Activated naive CD4-positive, alpha-beta T cell treated with anti-CD3 and anti-CD28 coated beads for 36 hours (primary cell): ENCODE measurements at places on chromosomes 12 and 14.
A peak's percentile ranks its signal among the peaks of the same experiment; 100 is the strongest.

DNA sequence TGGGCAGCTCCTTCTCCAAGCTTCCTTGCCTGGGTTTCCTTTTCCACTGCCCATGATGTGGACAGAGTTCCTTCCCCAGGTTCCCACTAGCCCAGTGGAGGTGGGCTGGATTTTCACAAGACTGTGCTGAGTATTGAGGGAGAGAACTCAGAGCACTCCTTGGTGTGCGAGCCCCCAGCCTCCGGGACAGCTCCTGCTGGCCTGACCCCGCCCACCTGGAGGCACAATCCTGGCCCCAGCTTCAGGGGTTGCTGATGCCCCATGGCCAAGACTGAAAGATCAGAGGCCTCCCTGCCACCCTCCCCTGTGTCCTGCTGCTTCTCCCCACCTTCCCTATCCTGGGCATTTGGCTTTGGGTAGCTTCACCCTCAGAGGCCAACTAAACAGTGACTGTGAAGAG lies 7.7 kb downstream of the KCNH3 start:
- DNase-seq, result peak; percentile 0

DNA sequence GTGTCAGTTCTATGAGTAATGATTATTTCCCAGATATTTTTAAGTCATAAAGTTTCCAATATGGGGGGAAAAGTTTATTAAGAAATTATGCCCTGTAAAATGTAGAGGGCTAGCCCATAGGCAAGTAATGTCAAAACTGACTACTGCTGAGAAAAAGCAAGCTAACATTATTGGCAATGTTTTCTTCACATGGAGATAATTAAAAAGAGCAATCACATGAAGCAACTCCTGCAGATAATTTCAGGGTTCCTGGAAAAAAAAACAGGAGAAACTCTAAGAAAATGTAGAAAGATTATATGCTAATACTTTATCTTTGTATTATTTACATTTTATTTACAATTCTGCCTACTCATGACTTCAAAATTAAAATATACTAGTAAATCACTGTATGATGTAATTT lies 39.8 kb downstream of the PPP1R12A start:
- no peak for DNase-seq

DNA sequence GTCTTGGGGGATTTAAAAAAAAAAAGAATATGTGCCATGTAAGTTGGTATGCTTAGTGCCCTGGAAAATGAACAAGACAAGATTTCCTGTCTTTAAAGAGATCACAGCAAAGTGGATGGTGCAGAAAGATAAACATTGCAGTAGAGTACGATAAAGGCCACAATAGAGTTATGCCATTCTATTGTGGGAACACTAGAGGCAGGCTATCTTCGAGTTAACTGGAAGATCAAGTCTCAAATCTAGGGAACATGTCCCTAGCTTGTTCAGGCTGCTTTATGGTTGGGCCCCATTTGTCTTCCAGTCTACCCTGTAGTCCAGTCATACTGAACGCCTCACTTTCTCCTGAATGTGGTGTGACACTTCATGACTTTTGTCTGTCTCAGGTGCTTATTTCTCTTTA lies 18.7 kb upstream of the CCT2 start:
- no peak for DNase-seq

DNA sequence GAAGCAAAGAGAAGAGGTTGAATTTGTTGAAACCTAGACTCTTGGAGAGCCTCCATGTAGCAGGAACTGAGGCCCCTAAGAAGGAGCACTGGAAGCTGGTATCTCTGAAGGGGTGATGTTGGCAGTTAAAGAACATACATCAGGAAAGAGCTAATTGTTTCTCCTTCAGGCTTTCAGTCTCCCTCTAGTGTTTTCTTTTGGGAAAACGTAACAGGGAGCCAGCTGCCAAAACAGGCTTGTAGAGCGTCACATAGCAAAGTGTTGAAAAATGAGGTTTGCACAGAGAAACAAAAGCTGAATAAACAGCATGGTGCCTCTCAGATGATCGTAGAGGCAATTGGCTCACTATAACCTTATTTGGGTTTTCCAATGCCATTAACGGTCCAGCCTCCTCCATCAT lies 46.9 kb upstream of the CAND1 start:
- DNase-seq, result no peak

- DNase-seq, result no peak
These were observed 183.1 kb downstream of the EGLN3 start for GRCh38 chr14:33767586-33768457.

- peak; percentile 61 for DNase-seq
These were observed 1.3 kb upstream of the RASSF3 start for GRCh38 chr12:64608901-64609535.

DNA sequence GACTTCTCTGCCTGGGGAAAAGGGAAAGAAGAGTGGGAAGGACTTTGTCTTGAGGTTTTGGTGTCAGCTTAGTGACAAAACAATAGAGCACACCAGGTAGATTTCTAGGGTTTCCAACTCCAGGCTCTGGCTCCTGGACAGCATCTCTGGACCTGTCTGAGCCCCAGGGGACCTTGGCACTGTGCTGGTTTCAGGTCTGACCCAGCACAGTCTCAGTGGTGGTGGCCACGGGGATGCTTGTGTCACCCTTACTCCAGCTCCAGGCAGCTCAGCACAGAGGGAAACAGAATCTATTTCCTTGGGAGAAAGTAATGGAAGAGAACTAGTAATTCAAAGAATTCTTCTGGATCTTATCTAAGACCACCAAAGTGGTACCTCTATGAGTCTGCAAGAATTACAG lies 11.1 kb upstream of the CKAP4 start:
- no peak for DNase-seq

DNA sequence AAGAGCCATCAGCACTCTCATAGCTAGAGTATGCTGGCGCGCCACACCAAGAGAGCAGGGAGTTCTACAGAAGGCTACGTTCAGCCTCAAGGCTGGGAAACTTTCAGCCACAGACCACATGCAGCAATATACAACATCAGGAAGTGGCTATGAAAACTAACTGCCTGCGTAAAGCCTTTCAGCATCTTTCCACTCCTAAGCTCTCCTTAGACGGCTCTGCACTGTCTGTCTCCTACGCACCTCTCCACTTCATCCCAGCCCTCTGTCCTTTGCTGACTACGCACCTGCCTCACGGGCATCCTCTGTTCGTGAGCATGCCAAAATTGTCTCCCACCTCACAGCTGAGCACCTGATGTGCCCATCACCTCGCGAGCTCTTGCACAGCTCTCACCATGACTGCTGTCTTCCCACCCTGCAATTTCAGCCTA lies 9.7 kb downstream of the MPHOSPH9 start:
- peak; percentile 73 for DNase-seq

GRCh38 chr12:49548822-49549648 lies 10.2 kb downstream of the KCNH3 start:
- peak; percentile 34 for DNase-seq

DNA sequence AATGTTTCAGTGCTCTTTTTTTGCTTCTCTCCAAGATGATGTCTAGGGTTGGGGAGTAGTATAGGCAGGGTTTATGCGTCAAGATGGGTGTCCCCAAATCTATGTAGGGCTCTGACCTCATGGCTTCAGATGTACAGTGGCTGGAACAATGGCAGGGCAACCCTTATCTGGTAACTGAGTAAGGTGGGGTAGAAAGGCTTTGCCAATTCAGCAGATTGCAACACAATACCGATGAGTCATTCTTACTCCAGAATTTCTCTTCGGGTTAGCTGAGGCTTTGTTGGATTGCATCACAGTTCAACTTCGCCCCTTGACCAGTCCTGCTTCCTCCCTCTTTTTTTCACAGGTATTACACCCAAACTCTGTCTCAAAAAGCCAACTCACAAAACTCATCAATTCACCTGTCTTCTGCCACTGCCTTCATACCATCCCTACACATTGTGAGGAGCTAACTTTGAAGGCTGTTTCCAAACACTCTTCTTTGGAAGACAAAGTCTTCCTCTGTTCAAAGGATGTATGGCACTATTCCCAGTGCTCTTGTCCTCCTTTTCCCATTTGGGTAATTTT lies 190.2 kb upstream of the CNOT2 start:
- no peak for DNase-seq

DNA sequence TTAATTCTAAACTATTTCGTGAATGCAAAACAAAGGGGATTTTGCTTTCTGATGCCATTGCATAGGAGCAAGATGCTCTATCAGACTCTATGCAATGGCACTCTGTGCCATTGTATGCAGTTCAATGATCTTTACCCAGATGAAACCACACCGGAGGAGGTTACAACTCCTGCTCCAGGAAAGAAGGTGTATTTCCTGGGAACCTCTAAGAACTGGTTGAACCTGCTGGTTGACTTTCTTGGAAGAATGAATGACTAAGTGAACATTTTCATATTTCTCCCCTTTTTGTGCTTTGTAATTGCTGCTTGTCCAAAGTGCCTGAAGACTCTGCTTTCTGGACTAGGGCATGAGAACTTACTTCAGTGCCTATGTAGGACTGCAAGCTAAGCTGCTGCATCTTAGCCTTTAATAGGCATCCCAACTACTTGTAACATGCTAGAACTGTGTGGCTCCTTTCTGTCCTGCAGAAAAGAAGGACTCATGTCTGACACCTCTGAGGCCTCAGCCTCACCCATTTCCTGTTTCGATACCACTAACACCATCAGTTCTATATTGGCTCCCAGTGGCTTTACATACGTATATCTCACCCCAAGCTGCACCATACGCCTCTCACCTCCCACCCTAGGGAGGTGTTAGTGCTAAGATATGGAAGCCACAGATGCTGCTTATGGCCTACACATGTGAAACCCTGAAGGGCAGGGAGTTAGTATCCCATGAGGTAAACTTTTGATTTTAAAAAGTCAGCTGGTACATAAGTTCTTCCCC lies 193.5 kb upstream of the CNOT2 start:
- DNase-seq, result no peak

DNA sequence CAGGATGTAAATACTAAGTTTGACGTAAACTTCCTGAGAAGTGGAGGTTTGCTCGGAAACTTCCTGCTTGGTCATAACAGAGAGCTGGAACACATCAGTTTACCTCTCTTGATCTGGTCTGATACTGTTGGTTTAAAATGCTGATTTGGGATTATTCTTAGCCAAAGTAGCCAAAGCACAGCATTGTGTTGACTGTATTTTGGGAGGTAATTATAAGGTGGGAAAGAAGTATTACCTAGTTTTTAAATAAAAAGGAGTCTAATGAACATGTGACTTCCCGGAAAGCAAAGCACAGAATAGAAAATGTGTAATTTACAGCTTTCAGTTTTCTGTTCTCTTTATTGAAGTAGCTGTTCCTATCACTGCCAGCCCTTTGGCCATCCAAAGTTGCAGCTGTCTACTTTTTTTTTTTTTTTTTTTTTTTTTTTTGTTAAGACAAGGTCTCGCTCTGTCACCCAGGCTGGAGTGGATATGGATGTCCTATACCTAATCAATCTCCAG lies 52.2 kb upstream of the SRP54 start:
- peak; percentile 65 for DNase-seq

DNA sequence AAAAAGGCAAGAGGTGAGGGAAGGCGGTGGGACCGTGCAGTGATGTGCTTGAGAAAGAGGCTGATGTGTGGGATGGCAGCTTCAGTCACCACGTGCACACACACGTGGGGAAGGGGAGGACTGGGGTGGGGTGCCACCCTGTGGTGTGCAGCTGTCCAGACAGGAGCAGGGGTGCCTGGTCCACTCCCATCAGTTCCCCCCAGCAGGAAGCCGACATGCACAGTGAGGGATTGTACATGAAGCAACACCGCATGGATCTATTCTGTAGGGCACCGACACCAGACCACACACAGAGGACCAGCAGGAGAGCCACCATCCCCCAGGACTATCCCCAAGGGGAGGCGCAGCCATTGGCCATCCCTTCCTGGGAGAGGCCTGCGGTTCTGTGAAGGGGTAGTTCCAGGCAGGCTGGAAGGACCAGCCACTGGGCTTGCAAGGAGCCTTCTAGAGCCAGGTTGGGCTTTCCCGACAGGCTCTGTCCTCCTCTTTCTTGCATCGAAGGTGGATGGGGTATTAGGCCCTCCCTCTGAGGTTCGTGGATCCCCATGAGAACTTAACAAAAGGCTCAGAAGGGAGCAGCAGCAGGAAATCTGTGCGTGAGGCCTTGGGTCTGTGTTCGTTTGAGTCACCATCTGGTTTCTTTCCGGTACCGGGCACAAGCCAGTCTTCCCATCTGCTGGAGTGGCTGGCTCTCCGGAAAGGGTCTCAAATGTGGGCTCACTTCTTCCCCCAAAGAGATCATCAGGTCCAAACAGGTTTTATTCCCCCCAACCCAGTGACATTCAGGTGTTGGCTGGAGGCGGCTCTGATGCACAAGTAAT lies 59.8 kb downstream of the PLEKHG3 start:
- peak; percentile 17 for DNase-seq
